ENCODE measurements at places on chromosomes 7 and 10. TPM values are rescaled to one million over a fixed set of nuclear protein-coding genes. Genes with fewer than 3 reads are reported as not detected.

DNA sequence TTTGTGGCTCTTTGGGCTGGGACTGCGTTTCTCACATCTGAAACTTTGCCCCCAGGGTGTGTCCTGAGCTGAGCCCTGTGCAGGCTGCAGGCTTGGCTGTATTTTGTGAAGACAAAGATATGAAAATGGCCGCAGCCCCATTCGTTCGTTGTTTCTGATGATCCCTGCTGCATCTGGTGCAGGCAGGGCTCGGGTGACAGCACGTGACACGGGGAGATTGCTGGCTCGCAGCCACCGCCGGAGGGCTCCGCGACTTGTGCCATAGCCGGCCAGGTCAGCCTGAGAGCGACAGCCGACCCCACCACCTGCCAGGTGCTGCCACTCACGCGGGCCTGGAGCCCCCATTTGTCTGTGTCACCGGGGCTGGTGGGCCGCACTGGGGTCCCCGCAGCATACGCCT lies 81.3 kb downstream of the ZRANB1 start:
- H3K4me1 ChIP-seq = no peaks in the 10 kb centered on the region
- no peak overlapping the region for H3K4me3 ChIP-seq
- H3K36me3 ChIP-seq = no peaks in the 10 kb centered on the region

DNA sequence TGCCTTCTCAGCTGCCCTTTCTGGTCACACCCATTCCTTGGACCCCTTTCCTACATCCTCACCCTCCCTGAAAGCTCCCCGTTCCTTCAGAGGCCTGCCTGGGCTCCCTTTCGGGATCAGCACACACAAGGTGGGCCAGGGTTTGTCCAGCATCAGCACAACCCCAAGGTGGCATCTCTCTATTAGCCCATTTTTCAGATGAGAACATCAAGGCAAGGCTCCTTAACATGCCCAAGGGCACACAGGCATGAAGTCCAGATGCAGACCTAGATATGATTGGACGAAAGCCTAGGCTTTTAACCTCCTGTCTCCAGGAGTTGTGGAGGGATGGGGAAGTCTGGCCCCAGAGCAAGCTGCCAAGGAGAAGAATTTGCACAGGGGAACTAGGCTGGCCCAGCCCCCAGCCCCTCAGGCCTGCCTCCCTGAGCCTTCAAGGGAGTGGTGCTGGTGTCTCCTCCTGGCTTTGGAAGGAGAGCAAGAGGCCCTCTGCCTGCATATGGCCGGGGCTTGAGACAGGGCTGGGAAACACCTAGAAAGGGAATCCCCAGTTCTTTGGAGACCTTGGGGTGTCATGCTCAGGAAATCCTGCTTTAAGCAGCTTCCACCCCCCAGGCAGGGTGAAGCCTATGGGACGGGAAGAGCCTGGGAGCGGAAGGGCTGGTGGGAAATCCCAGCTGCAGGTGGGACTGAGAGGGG lies 9.0 kb upstream of the VSIR start:
- H3K27me3 ChIP-seq = no peaks in the 10 kb centered on the region
- H3K36me3 ChIP-seq = no peaks in the 10 kb centered on the region

- no peak overlapping the region for H3K4me3 ChIP-seq
- no peaks in the 10 kb centered on the region for H3K27me3 ChIP-seq
- no peak overlapping the region for H3K27ac ChIP-seq
- H3K4me1 ChIP-seq = no peaks in the 10 kb centered on the region
- no peaks in the 10 kb centered on the region for H3K36me3 ChIP-seq
Measured at GRCh38 chr10:26093229-26093628, 123.3 kb upstream of the GAD2 start.

DNA sequence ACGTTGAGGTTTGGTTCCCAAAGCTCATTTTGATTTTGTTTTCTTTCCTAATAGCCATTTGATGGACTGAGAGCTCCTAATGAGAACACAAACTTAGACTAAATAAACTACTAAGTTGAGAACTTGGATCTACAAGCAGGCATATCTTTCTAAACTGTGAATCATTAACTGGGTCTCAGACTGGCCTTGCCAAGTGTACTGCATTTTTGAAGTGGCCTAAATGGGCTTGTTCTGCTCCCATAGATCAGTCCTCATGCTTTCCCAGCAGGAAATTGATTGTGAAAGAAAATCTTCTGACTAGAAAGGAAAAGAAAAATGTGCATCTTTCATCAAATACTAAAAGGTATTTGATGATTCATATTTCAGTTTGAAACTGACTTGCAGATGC lies 46.7 kb upstream of the RBM33 start:
- H3K27me3 ChIP-seq = no peaks in the 10 kb centered on the region
- no peak overlapping the region for H3K4me3 ChIP-seq
- DNase-seq = no peak
- H3K4me1 ChIP-seq = no peaks in the 10 kb centered on the region

- DNase-seq = no peak
- H3K27me3 ChIP-seq = peaks cover 9% of the 10 kb centered on the region
- H3K27ac ChIP-seq = no peak overlapping the region
- no peak overlapping the region for H3K4me3 ChIP-seq
- no peaks in the 10 kb centered on the region for H3K36me3 ChIP-seq
Measured at GRCh38 chr7:122298618-122299017, 5.9 kb downstream of the FEZF1 start.

GRCh38 chr10:78642269-78642816 lies 426.4 kb upstream of the ZMIZ1 start:
- no peak for DNase-seq
- H3K4me3 ChIP-seq = no peak overlapping the region
- H3K4me1 ChIP-seq = no peaks in the 10 kb centered on the region
- no peaks in the 10 kb centered on the region for H3K27me3 ChIP-seq

- no peaks in the 10 kb centered on the region for H3K36me3 ChIP-seq
- no peak for DNase-seq
- no peak overlapping the region for H3K4me3 ChIP-seq
- no peak overlapping the region for H3K27ac ChIP-seq
- no peaks in the 10 kb centered on the region for H3K4me1 ChIP-seq
Measured at GRCh38 chr7:137482466-137482865, 138.9 kb upstream of the PTN start.

DNA sequence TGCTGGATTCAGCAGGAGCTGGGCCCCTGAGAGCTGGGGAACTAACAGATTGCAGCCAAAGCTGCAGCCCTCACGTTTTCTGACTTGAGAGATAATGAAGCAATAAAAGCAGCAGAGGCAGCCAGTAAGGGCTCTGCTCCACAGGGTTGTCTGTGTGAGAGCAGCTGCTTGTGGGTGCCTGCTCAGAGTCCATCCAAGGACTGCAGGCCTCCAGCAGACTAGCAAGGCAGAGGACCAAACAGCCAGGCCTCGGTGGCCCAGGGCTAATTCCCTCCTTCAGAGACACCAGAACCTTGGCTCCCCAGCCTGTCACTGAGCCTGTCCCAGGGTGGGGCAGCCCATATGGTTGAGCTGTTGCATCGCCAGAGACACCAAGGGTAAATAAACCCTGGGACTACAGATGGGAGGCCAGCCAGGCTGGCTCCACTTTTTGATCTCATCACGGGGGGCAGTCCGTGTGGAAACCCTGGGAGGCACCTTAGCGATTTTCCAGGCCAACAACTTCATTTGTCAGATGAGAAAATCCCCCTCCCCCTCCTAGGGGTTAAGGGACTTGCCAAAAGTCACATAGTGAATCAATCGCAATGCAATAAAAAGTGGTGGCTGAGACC lies 229.2 kb downstream of the WDR11 start:
- H3K27me3 ChIP-seq = no peaks in the 10 kb centered on the region
- no peak overlapping the region for H3K4me3 ChIP-seq
- no peak for DNase-seq
- H3K4me1 ChIP-seq = no peaks in the 10 kb centered on the region

GRCh38 chr10:7606951-7607404 lies 59.8 kb downstream of the ITIH5 start:
- H3K27me3 ChIP-seq = no peaks in the 10 kb centered on the region
- H3K4me1 ChIP-seq = no peaks in the 10 kb centered on the region
- no peaks in the 10 kb centered on the region for H3K36me3 ChIP-seq
- DNase-seq = no peak

Gene ATP6V0E2
- 65.3 TPM for total RNA-seq

Gene SVIL
- 25.0 TPM for total RNA-seq

Gene CPA5
- not detected for total RNA-seq

Gene C7orf57
- total RNA-seq = not detected

Gene C10orf67
- not detected for total RNA-seq

Gene KNDC1
- 0.87 TPM for total RNA-seq

Gene SH3PXD2A
- total RNA-seq = 17.5 TPM

Gene CYP26C1
- 0.20 TPM for total RNA-seq

Gene CNPY1
- total RNA-seq = not detected
